ENCODE measurements at places on chromosomes 6 and 20.

- DNase-seq = no peak
These were observed 514.3 kb upstream of the ID4 start for GRCh38 chr6:19322691-19323485.

DNA sequence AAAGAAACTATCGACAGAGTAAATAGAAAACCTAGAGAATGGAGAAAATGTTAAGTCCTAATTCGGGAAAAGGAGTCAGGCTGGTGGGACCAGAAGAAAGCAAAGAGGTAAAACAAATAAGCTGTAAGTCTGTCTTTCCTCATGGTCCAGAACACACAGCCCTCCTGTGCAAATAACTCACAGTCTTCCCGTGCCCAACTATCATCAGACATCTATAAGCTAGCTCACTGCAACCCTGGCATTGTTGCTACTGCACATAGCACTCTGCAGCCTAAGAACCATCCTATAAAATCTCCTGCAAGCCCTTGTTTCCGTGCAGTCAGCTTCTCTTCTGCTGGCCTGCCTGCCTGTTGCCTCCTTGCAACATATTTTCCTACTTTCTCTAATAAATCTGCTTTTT lies 17.4 kb downstream of the HLA-DRA start:
- no peak for DNase-seq

DNA sequence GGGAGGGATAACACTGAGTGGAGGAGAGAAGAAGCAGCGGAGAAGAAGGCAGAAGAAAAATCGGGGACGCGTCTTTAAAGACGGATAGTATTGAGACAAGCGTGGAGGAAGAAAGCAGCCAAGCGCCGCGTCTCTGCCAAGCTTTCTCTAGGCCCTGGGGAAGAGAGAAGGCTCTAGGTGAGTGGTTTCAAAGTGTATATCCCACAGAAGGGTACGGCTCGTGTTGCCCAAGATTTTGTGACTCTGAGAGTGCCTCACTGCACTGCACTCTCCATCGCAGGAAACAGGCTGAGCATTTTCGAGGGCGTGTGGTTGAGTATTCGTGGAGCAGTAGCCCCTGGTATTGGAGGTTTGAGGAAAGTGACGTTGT lies 185.4 kb downstream of the TRIM27 start:
- no peak for DNase-seq

- no peak for DNase-seq
These were observed 989.7 kb downstream of the EYS start for GRCh38 chr6:64717281-64717680.

DNA sequence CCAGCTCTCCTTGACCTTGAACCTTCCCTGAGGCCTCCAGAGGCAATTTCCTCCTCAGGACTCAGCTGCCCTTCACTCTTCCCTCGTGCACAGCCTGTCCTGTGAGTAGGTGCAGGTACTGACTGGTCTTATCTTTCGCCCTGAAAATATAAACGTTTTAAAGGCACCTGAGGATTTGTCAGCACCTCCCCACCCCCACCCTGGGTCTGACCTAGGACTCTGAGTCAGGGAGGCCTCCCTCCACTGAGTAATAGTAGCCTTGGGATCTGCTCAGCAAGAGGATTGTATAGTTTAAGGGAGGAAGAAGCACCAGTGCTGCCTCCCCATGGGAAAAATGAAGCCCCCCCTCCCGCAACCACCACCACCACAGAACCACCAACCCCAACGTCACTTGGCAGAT lies 54.6 kb downstream of the PPARD start:
- DNase-seq = no peak

DNA sequence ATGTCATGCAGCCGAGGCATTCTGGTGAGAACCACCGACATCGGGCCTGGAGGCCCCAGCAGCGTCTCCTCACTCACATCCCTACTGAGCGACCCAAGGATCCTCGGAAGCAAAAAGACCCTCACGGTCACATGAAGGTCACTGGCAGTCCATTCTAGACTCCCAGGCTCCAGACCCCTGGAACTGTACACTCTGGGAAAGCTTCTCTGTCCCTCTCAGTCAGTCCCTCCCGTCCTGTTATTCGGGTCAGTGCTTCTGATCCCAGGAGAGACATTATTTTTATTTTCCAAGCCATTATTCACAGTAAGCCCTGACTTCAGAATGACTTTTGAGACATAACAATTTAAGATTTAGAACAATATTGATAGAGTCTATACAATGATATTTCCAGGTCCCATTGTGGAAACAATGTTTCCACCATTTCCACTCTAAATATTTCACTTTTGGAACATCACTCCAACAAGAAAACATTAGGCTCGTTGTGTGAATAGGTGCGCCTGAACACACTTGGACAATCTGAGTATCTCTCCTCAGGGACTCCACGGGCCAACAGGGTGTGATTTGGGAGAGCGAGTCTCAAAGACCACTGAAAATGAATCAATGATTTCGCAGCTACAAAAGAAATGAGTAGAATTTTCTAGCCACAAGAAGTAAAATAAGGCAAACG lies 199.7 kb downstream of the SOD2 start:
- DNase-seq = no peak

GRCh38 chr20:58522666-58523065 lies 7.5 kb upstream of the APCDD1L start:
- no peak for DNase-seq

DNA sequence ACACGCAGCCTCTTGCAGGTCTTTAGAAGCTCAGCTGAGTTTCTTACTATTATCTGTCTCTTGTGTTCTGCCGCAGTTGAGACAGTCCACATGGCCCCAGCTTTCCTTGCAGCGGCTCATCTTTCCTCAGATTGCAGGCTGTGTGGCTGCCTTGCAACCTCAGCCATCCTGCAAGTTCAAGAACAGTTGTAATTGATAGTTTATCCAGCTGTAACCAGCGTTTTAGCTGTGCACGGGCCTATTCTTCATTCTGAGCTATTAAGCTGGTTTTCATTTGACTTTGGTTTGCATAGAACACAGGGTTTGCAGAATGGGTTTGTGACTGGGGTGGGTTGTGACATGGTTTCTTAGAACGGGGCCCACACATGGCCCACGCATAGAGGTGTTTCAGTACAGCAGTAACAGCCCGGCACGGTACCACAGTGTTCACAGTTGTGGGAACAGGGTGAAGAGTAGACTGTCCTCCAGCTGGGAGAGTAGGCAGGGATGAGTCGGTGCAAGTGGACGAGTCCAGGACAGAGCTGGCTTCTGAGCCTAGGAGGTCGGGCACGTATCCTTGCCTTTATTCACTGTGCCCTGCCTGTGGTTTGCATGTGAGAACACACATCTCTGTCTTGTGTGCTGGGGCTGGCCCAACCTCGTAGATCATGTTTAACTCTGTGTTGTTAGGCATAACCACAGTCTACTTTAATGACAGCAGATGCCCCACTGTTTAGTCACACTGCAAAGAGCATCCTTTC lies 89.2 kb downstream of the RPP40 start:
- DNase-seq = no peak

GRCh38 chr20:49901588-49901987 lies 13.7 kb downstream of the SPATA2 start:
- DNase-seq = no peak

DNA sequence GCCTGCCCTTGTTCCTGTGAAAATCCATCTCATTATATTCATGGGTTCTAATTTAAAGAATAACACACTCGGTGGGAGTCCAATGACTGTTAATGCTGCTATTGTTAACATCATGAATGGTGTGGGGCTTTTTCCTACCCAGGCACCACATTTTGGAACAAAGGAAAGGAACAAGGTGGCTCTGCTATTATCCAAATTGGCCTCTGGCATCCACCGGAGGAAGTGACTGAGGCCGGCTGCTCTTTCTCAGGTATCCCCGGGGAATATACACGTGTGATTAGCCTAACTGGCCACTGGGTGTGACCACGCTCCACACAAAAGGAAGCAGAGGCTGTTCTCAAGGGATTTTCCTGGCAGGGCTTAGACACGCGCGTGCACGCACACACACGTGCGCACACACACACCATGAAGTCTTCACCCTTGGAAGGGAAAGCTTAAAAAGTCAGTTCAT lies 601.2 kb upstream of the ARID1B start:
- DNase-seq = no peak

DNA sequence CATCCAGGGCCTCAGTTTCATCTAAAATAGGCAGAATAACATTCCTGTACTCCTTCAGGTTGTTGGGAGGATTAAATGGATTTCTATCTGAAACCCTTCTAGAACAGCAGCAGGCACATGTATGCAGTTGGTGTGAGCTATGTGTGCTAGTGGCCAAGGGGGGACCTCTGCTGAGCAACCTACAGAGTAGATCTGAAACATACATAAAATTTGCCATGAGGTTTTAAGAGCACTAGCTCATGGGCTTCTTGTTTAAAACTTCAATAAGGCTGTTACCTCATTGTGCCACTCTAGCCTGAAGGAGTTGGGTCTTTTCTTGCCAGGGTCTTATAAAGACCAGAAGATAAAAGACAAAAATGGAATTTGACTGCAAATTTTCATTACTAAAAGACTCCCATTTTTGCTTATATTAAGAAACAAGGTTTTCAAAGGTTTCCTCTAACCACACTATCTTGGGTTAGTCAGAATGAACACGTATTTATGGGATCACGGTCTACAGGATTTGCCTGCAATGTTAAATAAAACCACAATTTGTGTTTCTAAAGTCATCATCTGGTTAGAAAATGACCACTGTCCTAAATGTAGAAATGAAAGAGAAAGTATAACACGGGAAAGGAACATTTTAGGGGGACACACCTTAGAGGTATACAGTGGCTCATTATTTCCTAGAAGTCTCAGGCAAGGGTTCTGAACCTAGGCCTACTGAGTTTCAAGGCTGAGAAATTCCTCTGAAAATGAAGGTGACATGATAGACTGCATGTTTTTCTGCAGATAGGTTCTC lies 144.9 kb upstream of the OLIG3 start:
- DNase-seq = no peak

DNA sequence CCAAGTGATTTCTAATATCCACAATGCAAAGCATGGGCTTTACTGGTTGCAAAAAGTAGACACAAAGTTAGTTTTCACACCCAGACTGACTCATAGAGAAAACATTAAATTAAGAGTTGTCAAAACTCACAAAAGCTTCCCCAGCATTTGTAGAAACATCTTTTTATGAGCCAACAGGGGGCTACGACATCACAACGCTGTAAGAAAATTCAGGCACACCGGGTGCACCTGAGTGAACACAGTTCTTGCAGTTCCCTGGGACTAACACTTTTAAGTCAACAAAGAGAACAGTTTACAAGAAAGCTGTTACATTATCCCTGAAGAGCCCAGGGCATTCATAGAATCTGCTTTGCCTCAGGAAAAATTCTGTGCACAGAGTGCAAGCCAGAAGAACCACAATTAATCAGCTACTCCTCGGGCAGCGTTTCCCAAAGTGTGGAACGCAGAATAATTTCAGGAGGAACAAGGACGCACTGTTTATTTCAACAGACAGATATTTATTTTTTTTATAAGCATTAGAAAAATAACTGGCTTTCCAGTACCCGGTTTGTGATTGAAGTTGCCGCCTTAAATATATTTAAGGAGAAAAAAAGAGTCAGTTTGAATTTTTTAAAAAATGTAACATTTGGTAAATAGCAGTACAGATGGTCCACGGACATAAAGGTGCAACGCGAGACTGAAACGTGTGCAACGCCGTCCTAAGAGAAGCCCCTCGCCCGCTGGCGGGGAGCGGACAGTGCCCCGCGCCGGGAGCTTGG lies 1.2 kb downstream of the NCOA5 start:
- no peak for DNase-seq

DNA sequence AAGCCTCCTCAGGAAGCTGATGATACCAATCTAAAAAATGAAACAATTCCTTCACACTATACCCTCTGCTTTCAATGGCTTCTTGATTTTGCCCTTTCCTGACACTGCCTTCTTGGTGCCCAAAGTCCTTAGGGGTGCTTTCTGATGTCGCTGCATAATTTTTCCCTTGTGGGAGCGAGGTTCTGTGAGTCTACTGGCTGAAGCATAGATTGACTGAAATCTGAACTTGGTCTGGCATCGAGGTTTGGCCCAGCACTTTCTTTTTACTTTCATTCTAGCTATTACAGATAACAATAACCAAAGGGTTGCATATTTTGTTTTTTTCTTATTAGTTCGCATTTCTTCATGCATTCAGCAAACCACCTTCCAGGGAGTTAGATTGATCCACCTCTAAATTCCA lies 65.8 kb downstream of the E2F3 start:
- DNase-seq = no peak
